ENCODE measurements at places on chromosomes 12 and 14.

- no peak for DNase-seq
These were observed 74.3 kb upstream of the SLC24A4 start for GRCh38 chr14:92248696-92249095.

GRCh38 chr14:103546652-103547454 lies 15.6 kb downstream of the BAG5 start:
- DNase-seq = peak; percentile 73

DNA sequence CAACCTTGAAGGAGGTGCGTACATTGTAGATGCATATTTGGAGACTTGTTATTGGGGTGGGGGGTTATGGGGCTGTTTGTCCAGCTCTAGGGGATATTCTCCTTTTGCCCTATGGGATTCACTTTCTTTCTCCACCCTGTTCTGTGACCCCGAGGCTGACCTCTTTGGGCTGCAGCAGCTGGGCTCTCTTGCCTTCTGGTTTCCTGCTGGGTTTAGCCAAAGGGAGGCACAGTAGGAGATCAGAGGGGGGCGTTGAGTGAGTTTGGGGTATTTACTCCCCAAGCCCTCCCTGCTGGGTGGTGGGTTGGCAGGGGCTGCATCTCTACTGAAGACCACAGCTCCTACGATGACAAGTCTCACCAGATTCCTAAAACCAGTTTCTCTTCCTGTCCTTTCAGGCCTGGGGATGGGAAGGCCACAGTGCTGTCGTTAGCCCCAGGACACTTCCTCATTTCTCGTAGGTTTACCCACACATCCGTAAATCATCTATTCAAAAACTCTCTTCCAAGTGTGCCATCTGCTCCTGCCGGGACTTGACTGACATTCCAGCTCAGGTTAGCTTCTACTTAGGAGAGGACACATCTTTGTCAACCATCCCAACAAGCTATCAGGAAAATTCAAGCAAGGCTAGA lies 127.1 kb downstream of the TMEM30B start:
- no peak for DNase-seq

- DNase-seq = no peak
These were observed 34.8 kb downstream of the ISCA2 start for GRCh38 chr14:74528406-74528805.

GRCh38 chr12:15837141-15837790 lies 44.9 kb upstream of the STRAP start:
- DNase-seq = no peak

DNA sequence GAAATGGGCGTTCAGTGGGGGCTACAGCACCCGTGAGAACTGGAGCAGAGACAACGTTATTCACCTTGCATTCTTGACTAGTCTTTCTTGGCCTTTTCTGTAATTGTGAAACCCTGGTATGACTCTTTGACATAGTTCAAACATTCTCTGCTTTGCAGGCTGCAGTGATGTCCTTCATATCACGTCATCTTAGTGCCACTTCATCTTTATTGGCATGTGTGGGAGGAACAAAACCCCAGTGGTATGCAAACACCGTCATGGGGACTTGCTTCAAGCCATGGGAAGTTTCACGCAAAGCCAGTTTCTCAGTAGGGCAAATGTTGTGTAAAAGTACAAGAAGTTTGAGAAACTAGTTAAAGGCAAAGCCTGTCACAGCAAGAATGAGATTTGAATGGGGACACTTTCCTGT lies 20.2 kb upstream of the DUSP16 start:
- no peak for DNase-seq

DNA sequence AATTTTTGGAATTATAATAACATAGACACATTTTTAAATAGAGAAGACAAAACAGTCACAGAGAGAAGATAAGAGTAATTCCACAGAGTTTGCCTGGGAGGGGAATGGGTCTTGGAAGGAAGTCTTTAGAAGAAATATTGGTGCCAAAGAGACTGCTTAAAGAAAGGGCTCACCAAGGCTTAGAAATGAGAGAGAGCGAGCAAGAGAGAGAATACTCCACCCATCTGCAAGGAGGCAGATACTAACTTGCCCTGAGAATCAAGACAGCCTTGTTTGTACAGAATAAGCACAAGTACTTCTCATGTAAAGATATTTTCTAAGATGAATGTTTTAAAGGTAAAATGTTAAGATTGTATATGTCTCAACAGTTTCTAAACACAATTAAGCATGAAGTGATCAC lies 165.5 kb downstream of the SLC38A4 start:
- no peak for DNase-seq

DNA sequence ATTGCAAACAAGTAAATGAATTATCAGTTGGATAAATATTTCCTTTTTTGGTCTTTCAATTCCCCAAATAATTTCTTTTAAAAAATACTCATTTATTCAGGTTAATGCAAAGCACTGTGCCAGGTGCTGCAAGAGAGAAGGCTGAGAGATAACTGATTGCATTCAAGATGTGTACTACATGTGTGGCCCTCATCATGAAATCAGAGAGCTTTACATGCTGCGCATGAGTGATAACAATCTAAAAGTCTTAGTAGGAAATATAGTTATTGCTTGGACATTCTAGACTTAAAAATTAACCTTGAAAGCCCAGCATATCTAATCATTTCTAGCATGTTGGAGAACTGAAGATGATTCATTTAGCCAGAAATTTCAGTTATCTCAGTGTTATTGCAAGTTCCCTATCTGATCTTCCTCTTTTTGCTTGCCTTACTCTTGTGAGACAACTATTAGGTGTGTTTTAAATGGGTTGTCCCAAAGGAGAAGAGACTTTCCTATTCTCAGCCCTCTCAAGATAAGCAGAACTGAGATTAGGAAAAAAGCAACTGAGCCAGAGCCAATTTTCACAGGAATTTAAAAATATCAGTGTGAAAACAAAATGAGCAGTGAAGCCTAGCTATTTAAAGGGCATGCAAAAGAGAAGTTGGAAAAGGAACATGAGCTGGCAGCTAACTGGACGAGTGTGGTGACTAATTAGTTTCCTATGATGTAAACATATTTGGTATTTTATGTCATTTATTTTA lies 60.9 kb downstream of the PLEKHA5 start:
- DNase-seq = no peak

DNA sequence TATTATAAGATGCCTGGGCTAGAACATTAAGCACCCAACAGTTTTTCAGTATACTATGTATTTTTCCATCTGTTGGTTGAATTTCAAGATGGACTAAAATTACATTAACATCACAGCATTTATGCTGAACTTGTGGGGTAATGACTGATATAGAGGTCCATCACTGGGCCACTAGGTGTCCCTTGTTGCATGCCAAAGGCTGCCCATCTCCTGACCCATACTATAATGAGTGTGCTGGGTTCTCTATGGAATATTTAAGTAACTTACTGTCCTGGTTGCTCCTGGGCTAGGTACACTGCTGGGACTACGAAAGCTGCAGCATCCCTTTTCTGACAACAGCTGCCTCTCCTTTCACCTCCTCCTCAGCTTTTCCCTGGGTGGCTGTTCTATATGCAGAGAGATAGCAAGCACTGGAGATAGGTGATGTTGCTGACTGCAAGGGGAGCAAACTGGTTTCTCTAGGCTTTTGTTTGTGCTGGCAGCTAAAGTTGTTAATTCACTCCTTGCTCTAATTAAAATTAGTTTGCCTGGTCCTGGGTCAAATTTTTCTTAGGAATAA lies 138.6 kb upstream of the TRHDE start:
- DNase-seq = no peak

DNA sequence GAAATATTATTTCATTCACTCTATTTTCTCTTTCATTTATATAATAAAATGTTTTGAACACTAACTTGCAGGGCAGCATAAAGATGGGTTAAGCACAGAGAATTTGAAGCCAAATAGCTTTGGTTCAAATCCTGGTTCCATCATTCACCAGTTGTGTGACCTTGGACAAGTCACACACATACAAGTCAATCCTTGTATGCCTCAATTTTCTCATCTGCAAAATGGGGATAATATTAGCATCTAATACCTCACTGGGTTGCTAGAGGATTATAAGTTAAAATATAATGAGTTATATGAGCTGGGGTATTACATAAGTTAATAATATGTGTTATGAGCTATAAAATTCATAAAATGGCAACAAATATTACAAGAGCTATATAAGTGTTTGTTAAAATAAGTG lies 94.9 kb downstream of the SOX5 start:
- no peak for DNase-seq

DNA sequence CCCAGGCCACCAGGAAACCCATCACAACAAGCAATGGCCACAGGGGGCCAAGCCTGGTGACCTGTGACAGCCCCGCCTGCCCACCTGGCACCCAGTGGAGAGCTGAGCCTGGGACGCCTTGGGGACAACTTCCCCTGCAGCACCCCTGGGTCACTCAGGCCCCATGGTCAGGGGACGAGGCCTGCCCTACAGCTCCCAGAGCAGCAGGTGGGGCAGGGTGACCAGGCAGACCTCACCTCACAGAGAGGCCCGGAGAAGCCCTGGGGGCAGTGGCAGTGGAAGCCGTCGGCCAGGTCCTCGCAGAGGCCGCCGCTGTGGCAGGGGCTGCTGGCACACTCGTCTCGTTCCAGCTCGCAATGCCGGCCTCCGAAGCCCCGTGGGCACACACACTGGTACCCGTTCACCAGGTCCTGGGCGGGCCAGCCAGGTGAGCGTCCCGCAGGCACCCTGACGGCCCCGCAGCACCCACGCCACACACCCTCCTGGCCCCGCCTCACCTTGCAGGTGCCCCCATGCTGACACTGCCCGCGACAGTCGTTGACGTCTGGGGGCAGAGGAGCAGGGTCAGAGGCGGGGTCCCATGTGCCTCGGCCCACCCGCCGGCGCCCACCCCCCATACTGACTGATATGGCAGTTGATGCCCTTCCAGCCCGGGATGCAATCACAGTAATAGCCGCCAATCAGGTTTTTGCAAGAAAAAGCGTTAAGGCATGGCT lies 18.1 kb downstream of the JAG2 start:
- no peak for DNase-seq

DNA sequence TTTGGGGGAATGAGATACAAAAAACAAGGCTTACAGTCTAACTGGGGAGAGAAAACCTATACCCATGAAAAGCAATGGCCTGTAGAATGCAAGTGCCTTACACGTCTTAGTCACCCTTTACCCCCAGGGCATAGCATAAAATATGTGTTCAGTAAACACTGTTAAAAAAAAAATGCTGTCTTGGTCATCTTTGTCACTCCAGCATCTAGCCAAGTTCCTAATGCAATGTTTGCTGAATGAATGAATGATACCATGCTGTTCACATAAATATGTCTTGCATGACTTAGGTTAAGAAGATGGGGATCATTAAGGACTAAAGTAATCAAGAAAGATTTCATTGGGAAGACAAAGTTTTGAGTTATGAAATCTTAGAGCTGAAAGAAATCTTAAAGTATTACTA lies 38.5 kb downstream of the PPP2R5E start:
- no peak for DNase-seq

DNA sequence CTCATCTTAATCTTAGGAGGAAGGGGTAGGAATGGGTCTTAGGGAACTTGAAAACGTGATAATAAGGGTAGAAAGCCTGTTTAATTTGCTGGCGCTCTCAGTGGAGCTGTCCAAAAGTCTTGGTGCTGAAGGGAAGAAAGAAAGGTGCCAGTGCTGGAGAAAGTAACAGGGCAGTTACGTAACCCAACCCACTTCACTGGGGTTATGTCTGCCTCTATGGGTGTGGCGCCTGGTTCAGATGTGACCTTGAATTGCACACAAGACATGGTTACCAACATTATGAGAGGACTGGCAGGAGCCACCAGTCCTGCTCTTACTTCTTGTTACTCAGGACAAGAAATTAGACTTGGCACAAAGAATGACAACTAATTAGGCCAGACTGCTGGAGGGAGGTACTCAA lies 18.6 kb upstream of the GPATCH2L start:
- no peak for DNase-seq

DNA sequence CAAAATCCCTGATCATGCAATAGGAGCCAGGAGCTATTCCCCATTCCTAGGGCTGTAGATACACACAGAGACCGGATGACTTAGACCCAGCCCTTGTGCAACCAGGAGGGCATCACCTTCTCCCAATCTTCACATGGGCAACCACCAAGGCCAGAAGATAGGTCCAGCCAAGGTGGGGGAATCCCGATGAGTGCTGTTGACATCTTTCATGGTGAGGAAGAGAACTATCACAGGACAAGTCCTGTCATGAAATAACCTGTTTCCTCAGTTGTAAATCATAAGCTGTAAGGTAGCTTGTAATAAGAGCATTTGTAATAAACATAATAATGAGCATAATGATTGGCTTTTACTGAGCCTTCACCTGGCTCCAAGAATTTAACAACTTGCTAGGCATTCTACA lies 89.5 kb downstream of the GCH1 start:
- DNase-seq = no peak

DNA sequence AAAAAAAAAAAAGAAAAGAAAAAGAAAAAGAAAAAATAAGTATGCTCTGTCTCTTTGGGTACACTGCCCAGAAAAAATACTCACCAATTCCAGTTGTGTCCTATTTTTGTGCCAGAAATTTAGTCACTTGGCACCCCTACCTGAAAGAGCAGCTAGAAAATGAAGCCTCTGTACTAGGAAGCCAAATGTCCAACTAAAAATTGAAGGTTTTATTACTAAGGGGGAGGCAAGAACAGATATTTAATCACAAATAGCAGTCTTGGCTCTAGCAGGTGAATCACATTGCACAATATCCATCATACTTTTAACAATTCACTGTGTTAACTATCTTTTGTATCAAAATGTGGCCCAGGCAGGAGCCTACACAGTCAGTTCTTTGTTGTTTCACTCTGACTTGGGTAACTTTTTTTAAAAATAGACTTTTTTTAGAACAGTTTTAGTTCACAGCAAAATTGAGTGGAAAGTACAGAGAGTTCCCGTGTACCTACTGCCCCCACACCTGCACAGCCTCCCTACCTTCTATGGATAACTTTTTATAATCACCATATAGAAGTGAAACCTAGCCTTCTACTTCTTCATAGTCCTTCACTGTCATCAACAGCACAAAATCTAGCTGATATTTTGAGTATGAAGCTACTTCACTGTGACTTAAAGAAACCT lies 87.1 kb upstream of the ATF7IP start:
- no peak for DNase-seq

DNA sequence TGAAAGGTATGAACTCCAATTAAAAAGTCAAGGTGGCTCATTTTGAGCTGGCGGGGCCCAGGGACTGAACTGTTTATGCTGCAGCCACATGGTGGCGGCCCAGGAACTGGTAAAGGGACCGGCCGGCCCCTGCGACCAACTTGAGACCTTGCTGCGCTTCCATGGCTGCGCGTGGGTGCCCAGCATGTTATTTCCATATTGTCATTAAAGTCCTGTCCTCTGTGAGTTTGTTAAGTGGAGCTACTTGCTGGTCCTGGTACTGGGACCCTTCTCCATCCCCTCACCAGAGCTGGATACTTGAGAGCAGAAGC lies 62.3 kb downstream of the BEGAIN start:
- no peak for DNase-seq
